GM13977 (cell line): ENCODE measurements at places on chromosomes 3 and 15.

DNA sequence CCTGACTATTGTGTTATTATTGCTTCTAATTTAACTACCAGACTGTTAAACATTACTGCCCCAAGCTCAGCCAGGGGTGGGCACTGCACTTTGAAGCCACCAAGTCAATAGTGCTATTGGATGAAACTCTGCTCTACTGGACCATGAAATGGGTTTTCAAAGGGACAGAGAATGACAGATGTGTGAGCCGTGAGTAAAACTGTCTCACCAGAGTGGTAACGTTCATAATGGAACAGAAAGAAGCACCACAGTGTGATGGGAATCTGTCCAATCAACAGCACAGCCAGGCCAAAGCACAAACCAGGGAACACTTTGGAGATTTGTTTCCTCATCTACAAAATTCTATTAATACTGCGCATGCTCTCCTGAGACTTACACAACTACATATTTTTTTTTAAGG is 171.8 kb upstream of the LPP start:
- DNase-seq = no peak

- no peak for DNase-seq
Observed at GRCh38 chr3:172204716-172205115, 165.3 kb downstream of the FNDC3B start.

DNA sequence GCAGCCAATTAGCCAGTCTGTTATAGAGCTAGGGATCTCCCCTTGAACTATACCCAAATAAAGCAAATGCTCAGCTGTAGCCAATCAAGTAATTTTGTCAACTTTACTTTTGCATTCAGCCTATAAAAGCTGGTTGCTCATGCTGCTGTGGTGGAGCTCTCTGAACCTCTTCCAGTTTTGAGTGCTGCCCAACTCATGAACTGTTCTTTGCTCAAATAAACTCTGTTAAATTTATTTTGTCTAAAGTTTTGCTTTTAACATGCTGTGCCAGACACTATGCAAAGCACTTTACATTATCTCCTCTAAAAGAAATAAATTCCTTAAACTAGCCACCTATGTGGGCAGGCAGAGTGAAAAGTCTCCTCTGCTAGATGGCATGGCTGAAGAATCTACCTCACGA is 51.6 kb upstream of the PXYLP1 start:
- DNase-seq = no peak

- peak; percentile 47 for DNase-seq
Observed at GRCh38 chr3:72482589-72483321, 365.5 kb downstream of the SHQ1 start.

DNA sequence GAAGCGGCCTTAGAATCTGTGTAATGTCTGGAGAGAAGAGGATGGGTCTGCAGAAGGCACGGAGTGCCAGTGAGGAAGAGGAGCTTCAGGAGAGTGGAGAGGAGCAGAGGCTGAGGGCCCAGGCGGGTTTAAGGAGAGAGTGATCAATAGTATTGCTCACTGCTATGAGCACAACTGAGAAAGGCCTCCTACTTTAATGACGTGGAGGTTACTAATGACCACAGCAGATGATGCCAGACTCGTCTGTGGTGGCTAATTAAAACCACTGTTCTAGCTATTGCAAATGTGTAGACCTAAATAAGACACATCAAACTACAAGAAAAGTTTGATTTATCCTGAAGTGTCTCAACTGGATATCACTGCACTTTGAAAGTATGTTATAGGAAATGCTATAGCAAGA is 33.2 kb downstream of the MTMR10 start:
- DNase-seq = no peak

GRCh38 chr3:138066972-138067371 is 48.4 kb downstream of the DZIP1L start:
- DNase-seq = no peak

DNA sequence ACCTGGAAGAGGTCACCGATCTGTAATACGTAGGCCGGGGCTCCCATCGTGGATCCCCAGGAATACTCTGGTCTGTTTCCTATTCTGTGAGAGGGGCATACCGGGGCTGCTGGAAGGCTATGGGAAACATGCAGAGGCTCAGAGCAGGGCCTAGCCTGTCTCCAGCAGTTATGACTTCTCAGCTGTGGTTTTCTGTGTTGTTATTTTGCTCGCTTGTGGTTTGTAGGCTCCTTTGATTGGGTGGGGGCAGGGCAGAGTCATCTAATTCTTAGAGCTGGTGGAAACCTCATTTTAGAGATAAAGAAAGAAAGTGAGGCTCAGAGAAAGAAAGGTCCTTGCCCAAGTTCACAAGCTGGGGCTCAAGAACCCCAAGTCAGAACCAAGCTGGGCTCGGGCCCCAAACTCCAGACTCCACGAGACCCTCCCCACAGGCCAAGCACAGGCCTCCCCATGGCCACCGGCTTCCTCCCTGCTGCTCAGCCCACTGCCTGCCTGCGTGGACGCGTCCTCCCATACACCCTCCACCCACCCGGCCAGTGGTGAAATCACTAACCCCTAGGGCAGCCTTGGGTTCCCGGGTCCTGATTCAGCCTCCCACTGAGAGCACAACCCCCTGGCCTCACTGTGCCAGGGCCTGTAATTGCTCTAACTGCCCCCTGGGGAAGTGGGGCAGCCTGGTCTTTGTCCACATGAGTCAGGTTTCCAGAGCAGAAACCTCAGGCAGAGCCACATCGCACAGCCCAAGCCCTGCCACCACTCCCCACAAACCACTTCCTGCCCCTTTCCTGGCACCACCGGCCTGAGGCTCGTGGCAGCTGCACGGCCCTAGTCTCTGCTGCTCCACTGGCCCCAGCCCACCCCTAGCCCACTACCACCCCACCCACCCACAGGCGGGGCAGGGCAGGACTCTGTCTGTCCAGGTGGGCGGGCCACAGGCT is 270.8 kb downstream of the UACA start:
- DNase-seq = peak; percentile 79

- peak; percentile 19 for DNase-seq
Observed at GRCh38 chr3:73848173-73848906, 223.6 kb upstream of the PDZRN3 start.

GRCh38 chr15:78259232-78259631 is 5.1 kb upstream of the DNAJA4 start:
- DNase-seq = no peak

- DNase-seq = no peak
Observed at GRCh38 chr3:46283881-46284450, 41.7 kb downstream of the CCR3 start.

- no peak for DNase-seq
Observed at GRCh38 chr15:34012461-34013028, 26.5 kb downstream of the AVEN start.

- no peak for DNase-seq
Observed at GRCh38 chr3:146948985-146949384, 343.8 kb upstream of the PLSCR5 start.

GRCh38 chr3:197204736-197205135 is 93.7 kb downstream of the DLG1 start:
- DNase-seq = no peak

- DNase-seq = no peak
Observed at GRCh38 chr15:90866161-90866715, 2.1 kb upstream of the FURIN start.

DNA sequence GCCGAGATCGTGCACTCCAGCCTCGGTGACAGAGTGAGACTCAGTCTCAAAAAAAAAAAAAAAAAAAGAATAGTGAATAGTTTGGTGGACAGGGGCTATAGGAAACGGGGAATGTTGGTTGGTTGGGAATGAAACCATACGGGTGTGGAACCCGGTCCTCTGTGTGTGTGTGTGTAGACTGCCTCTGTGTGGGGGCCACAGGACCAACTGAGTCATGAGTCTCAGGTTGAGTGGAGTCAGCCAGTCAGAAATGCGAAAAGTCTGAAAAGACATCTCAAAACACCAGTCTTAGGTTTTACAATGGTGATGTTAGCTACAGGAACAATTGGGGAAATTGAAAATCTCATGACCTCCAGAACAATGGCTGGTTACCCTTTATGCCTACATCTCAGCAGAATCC is 44.5 kb downstream of the ZDHHC19 start:
- no peak for DNase-seq

- no peak for DNase-seq
Observed at GRCh38 chr3:104523136-104523535, 843.6 kb upstream of the ALCAM start.

DNA sequence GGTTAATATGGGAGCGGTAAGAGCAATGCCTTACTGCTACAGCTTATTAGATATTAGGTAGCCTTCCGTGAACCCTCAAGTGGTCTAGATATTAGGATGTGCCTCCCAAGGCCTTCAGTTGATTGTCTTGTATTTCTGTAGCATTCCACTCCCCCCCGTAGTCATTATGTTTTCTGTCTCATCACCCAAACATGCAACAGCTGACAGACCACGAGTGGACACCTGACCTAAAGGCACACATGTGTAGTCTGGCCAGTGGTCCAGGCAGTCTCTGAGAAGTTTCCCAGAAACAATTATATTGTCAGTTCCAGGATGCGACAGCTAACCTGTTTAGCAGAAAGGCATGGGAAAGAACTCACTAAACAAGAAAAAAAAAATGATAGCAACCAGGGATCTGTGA is 1000.9 kb downstream of the AGBL1 start:
- no peak for DNase-seq

- DNase-seq = no peak
Observed at GRCh38 chr15:38490242-38490922, 36.5 kb downstream of the FAM98B start.

DNA sequence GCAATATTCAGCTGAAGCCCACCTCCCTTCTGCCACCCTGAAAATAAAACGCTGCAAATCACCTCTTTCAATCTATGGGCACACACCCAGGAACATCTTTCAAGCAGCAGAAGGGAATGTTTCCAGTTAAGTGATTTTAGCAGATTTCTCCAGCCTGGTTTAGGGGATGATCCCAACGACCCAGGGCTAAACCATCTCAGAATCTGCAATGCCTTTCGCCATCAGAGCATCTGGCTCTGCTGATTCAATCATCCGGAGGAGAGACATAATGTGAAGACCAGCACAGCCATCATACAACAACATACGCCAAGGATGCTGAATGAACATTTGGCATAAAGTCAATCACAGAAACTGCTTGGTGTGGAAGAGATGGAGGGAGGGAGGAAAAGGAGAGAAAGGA is 15.5 kb upstream of the LRRN1 start:
- DNase-seq = no peak

GRCh38 chr15:75051191-75051608 is 27.8 kb downstream of the PPCDC start:
- DNase-seq = no peak

GRCh38 chr3:77262361-77262760 is 222.5 kb downstream of the ROBO2 start:
- DNase-seq = no peak

- DNase-seq = peak; percentile 43
Observed at GRCh38 chr15:77181305-77182074, 110.6 kb upstream of the TSPAN3 start.

DNA sequence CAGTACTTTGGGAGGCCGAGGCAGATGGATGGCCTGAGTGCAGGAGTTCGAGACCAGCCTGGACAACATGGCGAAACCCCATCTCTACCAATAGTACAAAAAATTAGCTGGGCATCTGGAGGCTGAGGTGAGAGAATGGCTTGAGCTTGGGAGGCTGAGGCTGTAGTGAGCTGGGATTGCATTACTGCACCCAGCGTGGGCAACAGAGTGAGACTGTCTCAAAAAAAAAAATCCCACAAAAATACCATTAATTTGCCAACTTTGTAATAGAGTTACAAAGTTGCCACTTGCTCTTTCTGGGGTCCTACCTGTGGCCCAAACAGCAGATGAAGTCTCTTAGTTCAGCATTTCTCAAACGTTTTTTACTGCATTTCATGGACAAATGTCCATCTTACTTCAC is 6.0 kb upstream of the TFRC start:
- DNase-seq = no peak

DNA sequence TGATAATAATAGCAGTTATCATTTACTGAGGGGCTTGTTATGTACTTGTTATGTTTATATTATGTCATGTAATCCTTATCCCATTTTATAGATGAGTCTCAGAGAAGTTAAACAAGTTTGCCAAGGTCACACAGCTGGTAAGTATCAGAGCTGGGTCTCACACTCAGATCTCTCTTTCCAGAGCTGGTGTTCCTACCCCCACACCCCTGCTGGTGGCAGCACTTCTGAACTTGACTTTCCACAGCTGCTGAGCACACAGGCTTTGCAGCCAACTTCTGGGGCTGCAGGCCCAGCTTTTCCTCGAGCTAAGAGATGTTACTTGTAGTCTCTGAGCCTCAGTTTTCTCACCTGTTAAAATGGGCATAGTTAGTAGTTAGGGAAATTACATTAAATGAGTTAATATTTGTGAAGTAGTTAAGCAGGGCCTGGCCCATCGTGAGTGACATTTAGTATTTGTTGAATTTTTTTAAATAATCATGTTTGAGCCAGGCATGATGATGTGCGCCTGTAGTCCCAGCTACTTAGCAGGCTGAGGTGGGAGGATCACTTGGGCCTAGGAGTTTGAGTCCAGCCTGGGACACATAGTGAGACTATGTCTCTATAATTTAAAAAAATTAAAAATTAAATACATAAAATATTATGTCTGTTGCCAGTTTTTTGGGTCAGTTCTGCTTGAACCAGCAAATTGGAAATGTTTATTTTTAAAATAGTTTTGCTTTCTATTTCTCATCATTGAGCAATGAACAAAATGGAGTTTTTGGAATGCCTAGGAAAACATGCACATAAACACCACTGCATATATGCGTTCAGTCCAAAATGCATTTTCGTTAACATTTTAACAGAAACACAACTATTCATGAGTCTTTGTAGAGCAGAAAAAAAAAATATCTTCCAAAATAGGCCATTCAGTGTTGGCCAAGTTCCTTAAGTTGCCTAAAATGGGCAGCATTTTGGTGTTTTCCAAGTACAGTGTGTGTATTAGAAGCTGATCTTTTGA is 87.3 kb downstream of the SMAD6 start:
- no peak for DNase-seq

- DNase-seq = no peak
Observed at GRCh38 chr3:166123088-166123487, 285.9 kb upstream of the BCHE start.

DNA sequence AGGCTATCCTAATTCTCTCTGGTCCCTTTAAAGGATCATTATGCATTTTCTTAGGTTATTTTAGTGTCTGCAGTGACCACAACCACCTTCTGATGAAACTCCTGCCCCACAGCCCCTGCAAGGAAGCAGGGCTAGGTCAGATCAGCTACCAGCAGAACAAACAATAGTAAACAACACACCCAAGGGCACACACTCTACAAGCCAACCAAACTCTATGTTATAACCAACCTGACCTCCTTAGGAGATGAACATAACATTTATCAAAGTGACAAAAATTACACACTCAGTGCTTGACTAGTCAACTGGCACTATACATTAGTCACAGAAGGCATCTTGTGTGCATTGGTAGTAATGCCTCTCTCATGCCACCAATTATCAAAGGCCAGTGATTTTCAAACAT is 17.3 kb downstream of the DENND6A start:
- DNase-seq = no peak

DNA sequence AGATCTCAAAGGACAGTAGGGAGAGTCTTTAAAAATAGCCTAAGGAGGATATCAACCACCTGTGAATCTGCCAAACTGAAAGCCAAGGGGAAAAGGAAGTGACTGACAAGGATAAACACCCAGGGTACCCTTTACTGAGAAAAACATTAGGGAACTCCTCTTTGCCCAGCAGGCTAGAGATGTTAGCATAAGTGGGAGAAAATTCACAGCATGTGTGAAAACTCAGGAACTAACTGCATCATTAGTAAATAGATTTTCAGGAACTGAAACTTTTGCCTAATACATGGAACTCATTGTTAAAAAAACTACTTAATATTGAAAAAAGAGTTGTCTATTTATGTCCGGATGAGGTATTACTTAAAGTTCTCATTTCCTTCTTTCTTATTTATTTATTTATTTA is 375.5 kb downstream of the NTRK3 start:
- no peak for DNase-seq
